CD4-positive, alpha-beta T cell treated with Interleukin-17A for 4 hours (primary cell): ENCODE measurements at places on chromosomes 1 and 21.
A peak's percentile ranks its signal among the peaks of the same experiment; 100 is the strongest.

- DNase-seq, result no peak
Observed at GRCh38 chr21:21183092-21183491, 184.9 kb downstream of the NCAM2 start.

GRCh38 chr1:118963456-118964430 is 24.4 kb downstream of the TBX15 start:
- DNase-seq, result no peak

DNA sequence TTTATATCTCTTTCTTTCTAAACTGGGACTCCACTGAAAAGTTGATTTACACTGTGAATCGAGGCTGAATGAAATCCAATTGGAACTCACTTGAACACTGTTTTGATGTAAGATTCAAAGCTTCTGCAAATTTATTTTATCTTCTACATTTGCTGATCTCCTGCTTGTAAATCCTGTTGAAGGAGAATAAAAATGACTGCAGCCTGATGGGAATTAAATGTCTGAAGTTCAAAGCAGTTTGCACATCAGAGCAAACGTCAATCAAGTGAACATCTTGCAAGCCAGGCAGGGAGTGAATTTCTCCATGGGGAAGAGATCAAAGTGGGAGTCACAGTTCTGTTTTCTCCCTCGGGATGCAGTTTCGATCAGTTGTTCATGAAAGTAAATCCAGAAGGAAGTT is 127.2 kb downstream of the CACHD1 start:
- no peak for DNase-seq

GRCh38 chr1:119286587-119287181 is 81.9 kb upstream of the HAO2 start:
- peak; percentile 8 for DNase-seq

- no peak for DNase-seq
Observed at GRCh38 chr1:212852105-212852688, 4.7 kb upstream of the SPATA45 start.

DNA sequence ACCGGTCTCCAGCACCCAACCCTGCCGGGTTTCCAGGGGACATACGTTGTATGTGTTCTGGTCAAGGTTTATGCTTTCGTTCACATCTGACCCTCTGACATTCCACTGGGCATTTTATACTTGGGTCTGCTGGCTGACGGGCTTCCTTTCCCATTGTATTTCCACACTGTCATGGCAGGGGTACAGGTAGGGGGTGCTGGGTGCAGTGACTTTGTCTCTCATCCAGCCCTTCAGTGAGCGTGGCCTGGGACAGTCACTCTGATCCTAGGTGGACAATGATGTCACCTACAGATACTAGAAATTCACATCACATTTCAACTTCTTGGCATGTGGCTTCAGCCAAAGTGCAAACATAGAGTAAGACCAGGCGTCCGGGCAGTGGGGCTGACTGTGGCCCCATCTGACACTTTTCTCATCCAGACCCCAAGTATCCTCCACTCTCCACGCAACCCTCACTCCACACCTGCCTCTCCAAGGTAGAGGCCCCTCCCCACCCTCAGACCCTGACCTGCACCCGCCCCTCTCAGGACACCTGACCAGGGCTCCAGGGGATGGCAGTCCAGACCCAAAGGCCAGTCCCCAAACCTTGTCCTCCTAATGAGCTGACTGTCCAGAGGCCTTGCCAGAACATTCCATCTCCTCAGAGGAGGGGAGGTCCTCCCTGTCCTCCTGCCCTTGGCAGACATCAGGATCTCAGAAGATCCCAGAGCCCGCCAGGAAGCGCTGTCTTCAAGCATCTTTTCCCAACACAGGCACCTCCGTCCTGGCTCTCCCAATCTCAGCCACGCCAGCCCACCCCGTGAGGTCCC is 743 bp upstream of the KRTAP10-10 start:
- no peak for DNase-seq

DNA sequence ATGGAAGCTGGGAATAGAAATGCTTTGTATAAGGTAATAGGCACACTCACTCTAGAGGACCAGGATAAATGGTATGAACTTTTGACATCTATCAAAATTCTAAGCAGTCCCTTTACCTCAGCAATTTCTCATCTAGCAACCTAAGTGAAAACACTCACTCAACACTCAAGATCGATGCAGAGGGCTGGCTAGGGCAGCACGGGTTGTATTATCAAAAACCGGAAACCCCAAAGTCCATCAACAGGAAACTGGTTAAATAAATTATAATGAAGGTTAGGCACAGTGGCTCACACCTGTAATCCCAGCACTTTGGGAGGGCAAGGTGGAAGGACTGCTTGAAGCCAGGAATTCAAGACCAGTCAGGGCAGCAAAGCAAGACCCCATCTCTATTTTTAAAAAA is 9.4 kb downstream of the USP48 start:
- DNase-seq, result peak; percentile 14

GRCh38 chr1:53532912-53533311 is 73.7 kb downstream of the DMRTB1 start:
- no peak for DNase-seq

GRCh38 chr1:235670157-235670776 is 20.7 kb upstream of the GNG4 start:
- DNase-seq, result no peak

DNA sequence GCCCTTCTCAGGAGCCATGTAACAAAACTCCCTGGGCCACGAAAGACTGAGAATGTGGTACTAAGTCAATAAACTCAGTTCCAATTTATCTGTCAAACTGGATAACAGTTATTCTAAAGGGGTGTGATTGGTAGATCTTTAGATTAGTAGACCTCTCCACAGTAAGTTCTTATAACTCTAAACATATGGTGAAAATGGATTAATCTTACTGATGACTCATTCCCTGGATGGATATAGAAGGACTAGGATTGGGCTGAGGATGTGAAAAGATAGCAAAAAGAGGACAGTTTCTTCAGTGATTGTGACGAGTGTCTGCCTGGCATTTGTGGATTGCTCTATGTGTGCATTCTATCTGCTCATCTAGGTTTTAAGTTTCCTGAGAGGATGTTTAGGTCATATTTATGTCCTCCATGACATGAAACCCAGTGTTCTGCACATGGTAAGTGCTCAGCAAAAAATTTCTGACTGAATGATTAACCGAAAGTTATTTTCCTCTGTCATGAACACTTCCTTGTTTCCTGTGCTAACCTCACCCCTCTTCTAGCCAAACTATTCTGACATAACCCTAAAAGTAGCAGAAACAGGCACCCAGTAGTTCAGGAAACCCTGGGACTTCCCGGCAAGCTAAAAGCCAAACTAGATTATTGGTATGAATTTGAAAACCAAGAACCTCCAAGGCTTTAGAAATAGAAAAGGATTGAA is 397.5 kb upstream of the PLXNA2 start:
- DNase-seq, result no peak

DNA sequence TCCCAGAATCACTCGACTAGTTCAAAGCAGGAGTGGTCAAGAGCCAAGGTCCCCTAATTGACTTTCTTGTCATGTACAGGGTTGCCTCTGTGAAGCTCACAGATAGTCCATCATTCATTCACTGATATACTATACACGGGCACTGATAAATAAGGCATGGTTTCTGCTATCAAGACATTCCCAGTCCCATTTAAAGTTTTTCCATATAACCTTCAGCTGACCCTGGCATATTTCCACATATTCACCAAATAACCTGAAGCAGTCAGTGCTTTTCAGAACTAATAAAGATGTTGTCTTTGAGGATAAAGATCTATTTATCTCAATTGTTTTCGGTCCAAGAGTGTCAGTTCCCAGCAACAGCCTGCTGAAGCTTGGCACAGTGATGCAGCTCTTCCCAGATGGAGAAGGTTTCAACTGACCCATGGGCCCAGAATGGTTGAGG is 173.4 kb downstream of the ZZZ3 start:
- DNase-seq, result no peak

DNA sequence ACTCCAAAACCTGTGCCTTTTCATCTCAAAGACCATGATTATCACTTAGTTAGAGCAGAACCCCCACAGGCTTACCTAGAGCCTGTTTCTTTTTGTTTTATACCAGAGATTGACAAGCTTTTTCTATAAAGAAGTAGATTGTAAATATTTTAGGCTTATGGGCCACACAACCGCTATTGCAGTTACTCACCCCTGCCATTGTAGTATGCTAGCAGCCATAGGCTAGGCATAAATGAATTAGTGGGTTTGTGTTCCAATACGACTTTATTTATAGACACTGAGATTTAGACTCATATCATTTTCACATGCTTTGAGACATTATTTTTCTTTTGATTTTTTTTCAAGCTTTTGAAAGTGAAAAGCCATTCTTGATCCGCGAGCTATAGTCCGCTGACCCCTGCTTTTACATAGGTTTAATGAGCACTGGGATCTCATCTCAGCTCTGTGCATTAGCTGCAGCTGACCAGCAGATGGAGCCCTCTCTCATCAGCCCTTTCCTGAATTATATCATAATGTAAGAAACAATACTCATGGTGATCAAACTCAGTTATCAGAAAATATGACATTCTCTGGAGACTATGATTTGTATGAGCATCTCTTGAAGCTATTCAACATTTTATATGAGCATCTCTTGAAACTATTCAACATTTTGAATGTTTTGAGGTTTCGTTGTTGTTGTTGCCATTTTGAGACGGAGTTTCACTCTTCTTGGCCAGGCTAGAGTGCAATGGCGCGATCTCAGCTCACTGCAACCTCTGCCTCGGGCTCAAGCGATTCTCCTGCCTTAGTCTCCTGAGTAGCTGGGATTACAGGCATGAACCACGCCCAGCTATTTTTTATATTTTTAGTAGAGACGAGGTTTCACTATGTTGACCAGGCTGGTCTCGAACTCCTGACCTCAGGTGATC is 111.9 kb upstream of the L1TD1 start:
- peak; percentile 46 for DNase-seq

DNA sequence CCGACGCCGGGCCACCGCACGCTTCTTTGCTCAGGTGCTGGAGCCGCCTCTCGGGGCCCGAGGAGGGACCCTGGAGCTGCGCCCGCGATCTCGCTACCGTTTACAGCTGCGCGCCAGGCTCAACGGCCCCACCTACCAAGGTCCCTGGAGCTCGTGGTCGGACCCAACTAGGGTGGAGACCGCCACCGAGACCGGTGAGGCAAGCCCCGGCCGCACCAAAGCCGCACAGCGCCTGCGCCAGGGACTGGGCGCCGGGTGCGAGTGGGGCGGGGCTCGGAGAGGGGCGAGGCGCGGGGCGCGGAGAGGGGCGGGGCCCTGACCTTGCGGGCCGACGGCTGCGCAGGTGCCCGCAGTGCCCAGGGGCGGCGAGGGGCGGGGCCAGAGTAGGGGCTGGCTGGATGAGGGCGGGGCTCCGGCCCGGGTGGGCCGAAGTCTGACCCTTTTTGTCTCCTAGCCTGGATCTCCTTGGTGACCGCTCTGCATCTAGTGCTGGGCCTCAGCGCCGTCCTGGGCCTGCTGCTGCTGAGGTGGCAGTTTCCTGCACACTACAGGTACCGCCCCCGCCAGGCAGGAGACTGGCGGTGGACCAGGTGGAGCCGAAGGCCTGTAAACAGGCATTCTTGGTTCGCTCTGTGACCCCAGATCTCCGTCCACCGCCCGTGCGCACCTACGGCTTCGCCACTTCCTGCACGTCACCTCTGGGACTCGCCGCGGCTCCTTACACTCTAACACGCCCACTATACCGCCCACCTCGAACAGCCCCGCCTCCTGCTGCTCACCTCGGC is 9.8 kb upstream of the CDC20 start:
- DNase-seq, result peak; percentile 69

DNA sequence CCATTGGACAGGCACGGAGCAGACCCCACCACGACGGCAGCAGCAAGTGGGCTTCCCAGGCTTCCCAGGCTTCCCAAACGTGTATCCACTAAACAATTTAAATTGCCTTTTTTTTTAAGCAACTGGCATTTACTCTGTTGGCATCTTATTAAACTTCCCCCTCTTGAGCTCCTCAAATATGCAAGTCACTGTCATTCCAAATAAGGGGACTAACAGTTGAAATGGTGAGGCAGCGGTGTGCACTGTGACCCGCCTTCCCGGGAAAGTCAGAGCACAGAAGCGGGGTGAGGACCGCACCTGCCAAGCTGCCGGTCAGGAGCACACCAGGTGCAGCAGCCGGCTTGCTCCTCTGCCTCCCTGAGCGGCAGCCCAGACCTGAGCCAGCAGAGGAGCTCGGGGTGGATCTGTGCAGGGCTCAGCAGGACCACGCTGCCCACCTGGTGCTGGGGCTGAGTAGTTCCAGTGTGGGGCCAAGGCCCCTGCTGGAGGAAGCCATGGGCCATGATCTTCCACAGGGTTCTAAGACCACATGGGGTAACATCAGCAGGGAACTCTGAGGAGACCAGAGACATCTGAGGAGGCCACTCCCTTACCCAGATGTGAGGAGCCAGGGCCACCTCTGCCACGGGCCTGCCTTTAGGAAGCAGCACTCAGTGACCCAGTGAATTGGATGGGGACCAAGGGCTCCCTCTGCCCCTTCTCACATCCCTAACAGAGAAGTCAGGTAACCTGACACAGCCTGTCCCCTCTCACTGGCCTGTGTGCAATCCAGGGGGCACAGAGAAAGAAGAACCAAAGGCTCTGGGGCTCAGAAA is 245.4 kb downstream of the NPHP4 start:
- DNase-seq, result no peak

GRCh38 chr1:229230140-229230892 is 40.6 kb upstream of the RAB4A start:
- DNase-seq, result no peak

- DNase-seq, result no peak
Observed at GRCh38 chr1:14426854-14427253, 171.6 kb upstream of the KAZN start.

DNA sequence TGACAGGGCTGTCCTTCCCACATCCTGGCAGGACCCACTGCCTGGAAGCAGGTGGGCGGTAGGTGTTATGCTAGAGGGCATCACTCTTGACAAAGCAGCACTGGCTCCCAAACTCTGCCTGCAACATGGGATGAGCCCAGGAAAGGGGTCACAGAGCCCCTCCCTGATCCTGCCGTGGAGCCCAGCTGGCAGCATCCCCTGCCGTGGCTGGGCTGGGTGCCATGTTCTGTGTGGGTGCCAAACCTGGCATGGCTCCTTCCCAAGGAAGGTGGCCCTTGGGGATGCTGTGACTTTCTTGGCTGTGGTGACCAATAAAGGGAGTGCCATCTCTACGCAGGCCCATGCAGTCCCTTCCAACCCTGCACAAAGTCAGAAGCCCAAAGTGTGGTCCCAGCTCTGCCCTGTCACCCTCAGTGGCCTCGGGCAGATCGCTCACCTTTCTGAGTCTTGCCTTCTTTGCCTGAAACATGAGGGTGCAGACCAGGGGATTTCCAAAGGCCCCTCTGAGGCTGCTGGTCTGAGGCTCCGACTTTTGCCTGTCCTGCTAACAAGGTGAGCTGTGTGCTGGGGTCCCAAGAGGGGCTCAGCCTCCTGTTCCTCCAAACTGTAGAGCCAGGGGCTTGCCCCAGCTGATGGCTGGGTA is 6.0 kb downstream of the CDK18 start:
- no peak for DNase-seq

- no peak for DNase-seq
Observed at GRCh38 chr1:20076710-20077461, 6.9 kb downstream of the PLA2G5 start.

- no peak for DNase-seq
Observed at GRCh38 chr1:40917995-40918711, 56.0 kb upstream of the CITED4 start.
